ENCODE measurements at places on chromosomes 2 and 18.
A peak's percentile ranks its signal among the peaks of the same experiment; 100 is the strongest.

GRCh38 chr2:176193048-176193447 lies 4.6 kb downstream of the HOXD1 start:
- no peak for DNase-seq

- no peak for DNase-seq
These were observed 461.1 kb downstream of the LPIN1 start for GRCh38 chr2:12207491-12207890.

GRCh38 chr18:32576296-32576916 lies 105.7 kb upstream of the GAREM1 start:
- no peak for DNase-seq

DNA sequence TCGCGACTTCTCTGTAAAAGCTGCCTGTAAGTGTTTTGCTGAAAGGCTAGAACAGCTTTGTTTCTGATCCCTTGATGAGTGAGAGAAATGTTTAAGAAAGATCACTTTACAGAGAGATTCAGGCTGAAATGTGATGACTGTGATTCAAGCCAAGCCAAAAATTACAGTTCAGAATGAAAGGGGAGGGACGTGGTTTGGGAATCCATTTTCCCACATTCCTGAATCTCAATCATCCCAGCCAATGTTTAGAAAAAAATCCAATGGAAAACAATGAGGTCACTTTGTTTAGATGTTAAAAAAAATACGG lies 416.7 kb downstream of the ARHGAP15 start:
- DNase-seq = no peak

GRCh38 chr2:26640331-26640745 lies 828 bp downstream of the CIB4 start:
- peak; percentile 15 for DNase-seq

- DNase-seq = no peak
These were observed 9.5 kb upstream of the RTN4 start for GRCh38 chr2:55059793-55060192.

GRCh38 chr2:230893338-230893737 lies 28.6 kb downstream of the ITM2C start:
- no peak for DNase-seq

- no peak for DNase-seq
These were observed 63.3 kb upstream of the GALNT5 start for GRCh38 chr2:157194097-157194688.

DNA sequence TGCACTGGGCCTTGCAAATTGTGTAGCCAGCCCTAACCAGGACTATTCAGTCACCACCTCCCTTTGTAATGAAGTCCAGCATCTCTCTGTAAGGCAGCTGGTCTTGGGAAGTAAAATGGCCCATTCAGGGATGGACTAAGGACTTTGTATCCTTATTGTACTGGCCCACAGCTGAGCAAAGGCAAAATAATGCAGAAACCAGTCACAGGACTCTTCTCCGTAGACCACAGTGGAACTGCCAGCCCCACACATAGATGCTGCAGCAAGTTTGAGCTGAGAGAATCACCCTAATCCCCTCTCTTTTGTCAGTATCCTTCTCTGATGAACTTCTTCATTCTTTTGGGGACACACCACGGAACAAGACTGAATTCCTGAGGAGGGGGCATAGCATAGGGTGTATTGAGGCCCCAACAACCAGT lies 73.6 kb upstream of the RTN4 start:
- no peak for DNase-seq

DNA sequence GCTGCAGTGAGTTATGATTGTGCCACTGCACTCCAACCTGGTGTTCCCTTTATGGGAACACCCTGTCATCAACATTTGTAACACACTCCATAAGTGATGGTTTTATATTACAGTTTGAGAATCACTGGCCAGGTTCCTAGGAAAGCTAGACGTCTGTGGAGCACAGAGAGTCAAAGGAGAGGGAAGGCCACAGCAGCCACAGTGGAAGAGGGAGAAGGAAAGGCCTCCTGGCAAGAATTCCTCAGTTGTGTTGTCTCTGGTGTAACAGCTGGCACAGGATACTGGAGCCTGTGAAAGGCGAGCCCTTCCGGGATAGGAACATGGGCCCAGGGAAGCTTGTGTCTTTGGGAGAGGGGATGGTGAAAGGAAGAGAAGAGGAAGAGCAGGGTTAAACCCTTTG lies 360.5 kb upstream of the PIK3C3 start:
- DNase-seq = no peak

DNA sequence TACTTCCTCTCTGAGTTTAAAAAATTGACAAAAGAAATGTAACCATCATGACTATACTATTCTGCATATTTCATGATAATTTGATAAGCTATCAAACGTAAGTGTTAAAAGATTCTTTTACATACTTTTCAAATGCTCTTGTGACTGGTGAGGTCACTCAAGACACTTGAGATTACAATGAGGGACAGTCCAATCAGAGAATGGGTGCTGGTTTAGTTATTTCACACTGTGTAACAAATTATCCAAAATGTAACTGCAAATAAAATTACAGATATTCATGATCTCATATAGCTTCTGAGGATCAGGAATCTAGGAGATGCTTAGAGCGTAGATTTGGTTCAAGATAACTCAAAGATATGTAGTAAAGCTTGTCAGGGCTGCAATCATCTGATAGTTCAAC lies 4.4 kb upstream of the GTF2A1L start:
- DNase-seq = no peak

DNA sequence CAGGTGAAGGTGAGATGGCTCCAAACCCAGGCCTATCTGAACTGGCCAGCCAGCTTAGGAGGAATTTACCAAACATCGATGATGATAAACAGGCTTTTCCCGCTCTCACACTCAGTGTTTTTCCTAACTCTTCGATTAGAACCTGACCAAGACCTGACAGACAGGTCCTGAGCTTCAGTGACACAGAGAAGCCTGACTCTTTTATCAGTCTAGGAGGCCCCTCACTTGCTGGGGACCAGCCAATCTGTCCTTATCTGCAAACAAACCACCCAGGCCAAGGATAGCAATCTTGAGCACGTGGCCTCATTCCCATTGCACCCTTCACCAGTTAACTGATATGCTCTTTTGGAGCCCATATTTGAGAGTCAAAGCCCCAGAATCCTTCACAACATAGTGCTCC lies 1.9 kb upstream of the ITSN2 start:
- no peak for DNase-seq

DNA sequence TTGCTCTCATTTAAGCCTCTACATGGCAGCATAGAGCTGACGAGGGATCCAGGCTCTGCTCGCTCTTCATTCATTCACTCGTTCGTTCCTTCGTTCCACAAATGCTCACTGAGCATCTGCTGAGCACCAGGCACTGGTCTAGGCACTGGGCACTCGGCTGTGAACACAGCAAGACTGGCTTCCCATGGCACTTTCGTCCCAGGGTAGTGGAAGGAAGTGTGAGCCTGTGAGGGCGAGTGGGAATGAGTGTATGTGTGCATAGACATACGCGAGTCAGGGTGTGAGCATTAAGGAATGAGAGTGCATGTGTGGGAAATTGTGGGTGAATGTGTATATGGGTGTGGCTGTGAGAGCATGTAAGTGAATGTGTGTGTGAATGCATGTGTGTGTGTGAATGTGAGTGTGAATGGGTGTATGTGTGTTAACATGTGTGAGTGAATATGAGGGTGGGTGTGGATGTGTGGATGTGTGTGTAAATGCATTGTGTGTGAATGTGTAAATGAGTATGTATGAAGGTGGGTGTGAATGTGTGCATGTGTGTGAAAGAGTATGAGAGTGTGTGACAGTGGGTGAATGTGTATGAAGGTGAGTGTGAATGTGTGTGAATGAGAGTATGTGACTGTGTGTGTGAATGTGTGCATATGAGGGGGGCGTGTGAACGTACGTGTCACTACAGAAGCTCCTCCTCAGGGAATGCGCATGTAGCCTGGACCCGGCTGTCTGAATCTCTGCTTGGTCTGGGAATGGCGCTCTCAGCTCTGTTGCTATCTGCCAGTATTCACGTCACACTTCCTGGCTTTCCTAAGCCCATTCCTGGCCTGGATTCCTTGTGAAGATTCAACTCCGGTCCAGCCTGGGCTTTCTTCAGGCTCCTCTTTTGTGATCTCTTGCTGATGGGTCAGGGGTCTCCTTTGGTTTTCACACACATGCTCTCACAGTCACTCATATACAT lies 28.8 kb downstream of the SNORC start:
- no peak for DNase-seq

- no peak for DNase-seq
These were observed 114.0 kb downstream of the FAM210A start for GRCh38 chr18:13612196-13612997.

GRCh38 chr2:201130524-201131186 lies 14.7 kb downstream of the CFLAR start:
- no peak for DNase-seq

All from HS-27A (cell line).